ENCODE measurements at places on chromosomes 2 and 18.

DNA sequence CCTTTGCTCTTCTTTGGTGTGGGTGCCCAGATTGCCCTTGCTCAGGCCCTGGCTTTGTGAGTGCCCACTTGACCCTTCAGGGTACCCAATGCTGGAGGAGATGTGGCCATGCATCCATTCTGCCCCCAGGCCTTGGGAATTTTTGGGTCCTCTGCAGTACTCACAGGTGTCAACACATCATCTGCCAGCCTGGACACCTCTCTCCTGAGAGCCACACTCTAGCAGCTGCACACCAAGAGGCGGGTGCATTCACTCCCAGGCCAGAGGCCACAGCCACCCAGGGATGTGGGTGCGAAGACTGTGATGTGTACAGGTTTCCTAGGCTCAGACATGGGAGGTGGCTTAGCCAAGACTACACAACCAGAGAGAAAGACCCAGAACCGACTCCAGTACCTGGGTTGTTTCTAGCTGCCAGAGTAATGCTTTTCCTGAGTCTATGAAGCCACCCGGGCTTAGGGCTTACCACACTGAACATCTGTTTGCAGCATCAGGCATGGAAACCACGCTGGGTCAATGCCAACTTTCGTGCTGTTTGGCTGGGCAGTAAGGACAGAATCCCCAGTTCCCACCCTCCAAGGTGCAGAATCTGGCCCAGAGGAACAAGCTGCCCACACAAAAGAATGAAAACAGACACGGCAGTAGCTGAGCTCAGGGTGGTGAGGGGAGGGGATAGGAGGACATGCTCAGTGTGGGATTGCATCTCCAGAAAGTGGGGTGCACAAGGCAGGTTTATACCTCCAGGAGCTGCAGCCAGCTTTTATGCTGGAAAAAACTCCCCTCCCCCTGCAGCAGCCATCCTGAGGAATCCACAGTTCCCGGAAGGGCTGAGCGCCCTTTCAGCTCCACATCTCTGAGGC is 40.1 kb downstream of the KCNF1 start:
- DNase-seq = no peak

DNA sequence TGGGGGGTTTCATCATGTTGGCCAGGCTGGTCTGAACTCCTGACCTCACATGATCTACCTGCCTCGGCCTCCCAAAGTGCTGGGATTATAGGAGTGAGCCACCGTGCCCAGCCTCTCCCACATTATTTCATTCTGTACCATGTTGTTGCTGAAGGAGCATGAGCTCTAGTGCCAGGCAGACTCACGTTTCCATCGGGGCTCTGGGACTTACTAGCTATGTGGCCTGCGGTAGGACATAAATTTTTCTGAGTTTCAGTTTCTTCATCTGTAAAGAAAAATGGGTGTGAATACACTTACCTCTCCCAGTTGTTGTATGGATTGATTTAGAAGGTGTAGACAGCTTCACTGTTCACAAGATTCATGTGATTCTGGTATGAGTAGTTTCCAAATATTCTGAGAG is 30.8 kb upstream of the CCL20 start:
- no peak for DNase-seq

DNA sequence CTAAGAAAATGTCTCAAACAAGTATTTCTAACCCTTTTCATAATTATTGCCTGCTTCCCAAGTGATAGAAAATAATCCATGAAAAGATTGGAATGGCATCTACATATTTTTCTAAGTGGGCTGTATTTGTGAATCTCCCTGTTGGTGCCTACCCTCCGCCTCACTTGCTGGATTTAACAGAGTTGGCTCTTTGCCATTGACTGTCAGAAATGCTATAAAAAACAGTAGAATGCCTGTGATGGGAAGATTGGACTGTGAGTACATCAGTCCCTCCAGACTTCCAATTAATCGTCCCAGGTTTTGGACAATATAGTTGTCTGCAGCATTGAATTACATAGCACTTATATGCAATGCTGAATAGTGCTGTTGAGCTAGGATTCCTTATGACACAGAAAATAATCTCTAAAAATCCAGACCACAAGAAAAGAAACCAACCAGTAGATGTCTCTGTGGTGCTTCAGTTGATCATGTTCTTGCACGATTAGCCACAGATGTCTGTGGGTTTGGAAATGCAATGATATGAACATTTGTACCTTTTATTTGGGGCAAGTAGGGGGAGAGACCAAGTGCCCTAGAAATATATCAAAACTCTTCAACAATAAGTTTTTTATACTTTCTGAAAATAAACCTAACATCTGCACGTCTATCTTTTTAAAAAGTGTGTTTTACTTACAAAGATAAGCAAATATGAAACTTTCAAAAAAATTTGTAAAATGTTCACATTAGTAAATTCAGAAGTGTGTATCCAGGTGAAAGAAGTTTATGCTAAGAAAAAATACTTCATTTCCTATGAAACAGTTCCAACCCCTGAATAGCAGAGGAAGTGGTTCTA is 88.5 kb downstream of the DYNAP start:
- peak; percentile 88 for DNase-seq

GRCh38 chr18:31227497-31228229 is 65.0 kb upstream of the DSC1 start:
- DNase-seq = no peak

GRCh38 chr18:35756506-35757117 is 175.1 kb downstream of the GALNT1 start:
- peak; percentile 73 for DNase-seq

GRCh38 chr18:57624988-57625387 is 3.4 kb upstream of the NARS1 start:
- no peak for DNase-seq

- DNase-seq = no peak
Measured at GRCh38 chr2:203623096-203623495, 83.3 kb upstream of the CD28 start.

GRCh38 chr2:214139630-214140284 is 271.1 kb upstream of the VWC2L start:
- DNase-seq = no peak

- no peak for DNase-seq
Measured at GRCh38 chr2:241254904-241255351, 60.5 kb downstream of the HDLBP start.

DNA sequence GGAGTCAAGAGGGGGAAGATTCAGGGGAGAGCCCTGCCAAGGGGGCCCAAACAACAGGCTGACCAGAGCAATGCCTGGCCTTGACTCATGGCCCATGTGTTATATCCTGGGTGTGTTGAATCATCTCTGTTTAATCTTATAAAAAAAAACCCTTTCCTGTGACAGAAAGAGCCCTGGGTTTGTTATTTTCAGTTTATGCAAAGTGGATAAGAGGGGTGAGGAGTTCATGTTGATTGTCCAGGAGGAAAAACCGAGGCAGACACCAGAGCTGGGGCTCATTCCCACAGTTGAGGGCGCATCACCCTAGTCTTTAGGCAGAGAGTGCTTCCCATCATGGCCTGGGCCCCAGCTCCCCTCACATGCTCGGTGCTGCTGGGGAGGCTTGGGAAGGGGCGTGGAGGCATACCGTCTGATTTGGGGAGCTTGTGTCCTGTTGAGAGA is 30.9 kb upstream of the IL37 start:
- no peak for DNase-seq

- peak; percentile 23 for DNase-seq
Measured at GRCh38 chr2:177758591-177759371, 313.8 kb downstream of the PDE11A start.

DNA sequence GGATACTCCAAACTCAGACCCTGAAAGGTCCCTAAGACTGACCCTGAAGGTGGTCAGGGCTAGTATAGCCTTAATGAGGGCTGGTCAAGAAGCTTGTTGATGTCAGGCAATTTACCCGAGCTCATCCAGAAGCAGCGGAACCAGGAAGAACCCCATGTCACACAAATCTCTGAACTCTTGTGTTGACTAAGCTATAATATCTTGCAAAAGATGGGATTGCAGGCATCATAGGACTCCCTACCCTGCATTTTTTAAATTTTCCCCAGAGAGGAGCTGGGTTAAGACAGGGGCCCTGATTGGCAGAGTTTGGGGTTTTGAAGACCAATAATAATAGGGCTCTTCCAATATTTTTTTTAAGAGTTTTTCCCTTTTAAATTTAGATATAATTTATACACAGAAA is 2.0 kb upstream of the PLEKHB2 start:
- no peak for DNase-seq

DNA sequence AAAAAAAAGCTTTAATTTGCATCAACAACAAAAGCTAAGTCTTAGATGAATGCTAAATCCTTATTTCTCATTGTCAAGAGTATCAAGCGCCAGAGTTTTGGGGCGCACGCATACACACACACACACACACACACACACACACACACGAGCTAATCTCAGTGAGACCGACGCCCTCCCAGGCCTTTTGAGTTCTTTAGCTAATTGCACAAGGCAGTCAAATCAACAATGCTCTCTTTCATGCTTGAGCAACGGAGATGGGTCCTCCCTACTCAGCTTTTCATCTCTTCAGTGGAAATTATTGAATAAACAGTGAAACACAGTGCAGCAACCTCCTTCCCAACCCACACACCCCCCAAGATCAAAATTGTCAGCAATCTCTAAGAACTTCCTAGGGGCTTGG is 19.2 kb downstream of the GKN1 start:
- no peak for DNase-seq

GRCh38 chr2:148014616-148015015 is 5.9 kb downstream of the ORC4 start:
- DNase-seq = no peak

DNA sequence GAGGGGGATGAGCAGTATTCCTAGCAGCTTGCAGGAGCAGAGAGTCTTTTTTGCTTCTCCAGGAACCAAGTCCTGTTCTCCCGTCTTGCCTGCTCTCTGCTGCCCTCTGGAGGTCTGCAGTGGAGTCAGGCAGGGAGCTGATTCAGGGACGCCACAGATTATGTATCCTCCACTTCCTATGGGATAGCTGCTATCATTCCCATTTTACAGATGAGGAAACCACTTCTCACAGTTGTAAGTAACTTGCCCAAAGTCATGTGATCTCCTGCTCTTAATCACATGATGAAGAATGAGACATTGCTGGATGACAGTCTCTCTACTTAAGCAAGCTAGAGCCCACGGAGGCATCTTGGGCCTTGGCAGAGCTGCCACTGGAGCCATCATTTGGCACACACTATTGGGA is 8.3 kb downstream of the SLC4A5 start:
- peak; percentile 67 for DNase-seq

GRCh38 chr2:237152361-237152760 is 66.7 kb downstream of the COPS8 start:
- no peak for DNase-seq

DNA sequence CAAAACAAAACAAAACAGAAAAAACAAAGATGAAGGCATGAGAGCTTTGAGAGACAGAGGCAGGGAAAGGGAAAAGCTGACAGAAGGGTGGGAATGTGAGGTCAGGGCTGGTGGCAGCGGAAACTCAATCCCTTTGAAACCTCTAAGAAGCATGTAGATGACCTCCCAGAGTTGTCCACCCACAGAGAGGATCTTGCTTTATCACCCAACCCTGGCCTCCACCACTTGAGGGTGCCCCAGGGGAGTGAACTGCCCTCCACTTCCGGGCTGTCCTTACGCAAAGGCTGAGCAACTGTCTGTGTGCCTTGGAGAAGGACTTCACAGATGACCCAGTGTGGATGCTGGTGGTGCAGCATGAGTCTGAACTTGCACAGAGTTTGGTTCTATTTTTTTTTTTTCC is 26.7 kb downstream of the PDCL3 start:
- no peak for DNase-seq

DNA sequence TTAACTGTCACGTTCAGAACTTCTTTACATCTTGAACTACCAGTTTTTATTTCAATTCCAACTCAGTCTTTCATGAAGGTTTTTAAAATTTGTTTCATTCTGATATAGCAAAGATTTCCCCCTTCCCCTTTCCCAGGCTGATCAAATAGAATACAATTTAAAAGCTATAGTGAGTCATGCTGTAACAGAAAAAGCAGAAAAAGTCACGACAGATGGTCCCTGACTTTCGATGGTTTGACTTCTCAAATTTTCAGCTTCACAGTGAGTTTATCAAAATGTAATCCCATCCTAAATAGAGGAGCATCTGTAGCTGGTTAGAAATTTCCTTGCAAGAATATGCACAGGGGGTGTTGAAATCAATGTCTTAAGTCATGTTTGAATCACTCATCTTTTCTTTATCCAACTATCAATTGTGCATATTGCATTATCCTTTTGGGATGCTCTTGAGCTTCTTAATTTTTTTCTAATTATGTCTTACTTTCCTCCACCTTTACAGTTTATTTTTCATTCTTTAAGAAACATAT is 500.3 kb downstream of the LRP1B start:
- DNase-seq = no peak

GRCh38 chr18:46590103-46590502 is 66.9 kb downstream of the LOXHD1 start:
- DNase-seq = no peak

DNA sequence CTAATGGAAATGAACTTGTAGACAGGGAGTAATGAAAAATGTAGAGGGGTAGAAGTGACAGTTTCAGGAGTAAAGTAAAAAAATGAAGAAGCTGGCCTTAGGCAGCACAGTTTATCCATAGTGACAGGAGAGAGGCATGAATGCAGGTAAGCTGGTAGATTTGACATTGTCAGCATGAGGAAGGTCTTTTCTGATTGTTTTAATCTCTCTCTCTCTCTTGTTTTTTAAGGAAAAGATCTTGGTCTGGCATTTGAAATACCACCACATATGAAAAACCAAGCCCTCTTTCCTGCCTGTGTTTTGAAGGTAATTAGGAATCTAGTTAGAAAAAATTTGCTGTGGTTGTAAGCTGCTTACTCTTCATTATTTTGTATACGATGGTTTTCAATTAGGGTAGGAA is 14.1 kb downstream of the DDX1 start:
- no peak for DNase-seq

DNA sequence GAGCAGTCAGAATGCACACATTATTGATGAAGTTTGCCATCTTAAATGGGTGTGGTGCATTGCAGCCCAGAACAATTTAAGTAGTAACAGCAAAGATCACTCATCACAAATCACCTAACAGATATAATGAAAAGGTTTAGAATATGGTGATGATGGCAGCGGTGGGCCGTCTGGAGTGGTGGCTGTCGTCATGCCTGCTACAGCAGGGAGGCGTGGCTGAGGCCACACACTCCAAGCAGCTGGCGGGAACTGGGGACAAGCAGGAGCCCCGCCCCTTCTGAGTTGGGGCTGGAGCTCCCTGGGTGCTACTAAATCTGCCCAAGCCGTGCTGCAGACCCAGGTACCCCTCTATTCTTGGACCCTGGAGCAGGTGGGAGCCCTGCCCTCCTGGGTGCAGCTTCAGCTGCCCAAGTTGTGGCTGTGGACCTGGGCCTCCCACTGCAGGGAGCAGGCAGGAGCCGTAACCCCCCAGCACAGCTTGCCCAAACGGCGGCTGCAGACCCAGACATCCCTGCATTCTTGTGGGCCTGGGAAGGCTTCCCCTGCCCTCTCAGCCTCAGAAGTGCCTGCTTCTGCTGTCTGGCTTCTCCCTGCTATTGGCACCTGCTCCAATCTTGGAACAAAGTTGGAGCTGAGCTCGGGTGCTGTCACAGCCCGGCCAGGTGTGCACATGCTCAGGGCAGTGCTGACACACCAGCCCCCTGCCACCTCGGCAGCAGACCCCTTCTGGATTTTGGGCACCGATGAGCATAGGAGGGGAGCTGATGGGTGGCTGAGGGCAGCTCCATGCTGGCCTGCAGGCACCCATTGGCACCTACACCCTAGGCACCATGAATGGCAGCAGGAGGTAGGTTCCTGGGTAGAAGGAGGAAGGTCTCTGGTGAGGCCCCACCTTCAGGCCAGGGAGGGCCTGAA is 149.3 kb downstream of the EHBP1 start:
- DNase-seq = no peak

- DNase-seq = no peak
Measured at GRCh38 chr2:66569321-66569851, 134.5 kb downstream of the MEIS1 start.
